Occipital lobe (tissue), 3 donors: ENCODE measurements at places on chromosomes 3 and 15. TPM values are rescaled to one million over a fixed set of nuclear protein-coding genes. Genes with fewer than 3 reads are reported as not detected.

GRCh38 chr3:129783470-129783869 lies 110.0 kb downstream of the TMCC1 start:
- no peak for DNase-seq

- DNase-seq, result no peak
These were observed 209.6 kb downstream of the TJP1 start for GRCh38 chr15:29612701-29613100.

DNA sequence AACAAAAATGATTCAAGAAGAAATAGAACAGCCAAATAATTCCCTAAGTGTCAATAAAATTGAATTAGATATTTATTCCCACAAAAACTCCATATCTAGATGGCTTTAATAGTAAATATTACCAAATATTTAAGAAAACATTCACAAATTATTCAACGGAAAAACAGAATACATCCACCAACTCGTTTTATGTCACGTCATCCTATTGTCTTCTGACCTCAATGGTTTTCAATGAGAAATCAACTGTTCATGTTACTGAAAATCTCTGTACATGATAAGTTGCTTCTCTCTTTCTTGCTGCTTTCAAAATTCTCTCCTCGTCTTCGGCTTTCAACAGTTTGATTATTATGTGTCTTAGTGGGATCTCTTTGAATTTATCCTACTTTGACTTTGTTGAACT lies 17.1 kb upstream of the FBXL2 start:
- no peak for DNase-seq

- DNase-seq, result no peak
These were observed 28.7 kb downstream of the HDGFL3 start for GRCh38 chr15:83178869-83179325.

DNA sequence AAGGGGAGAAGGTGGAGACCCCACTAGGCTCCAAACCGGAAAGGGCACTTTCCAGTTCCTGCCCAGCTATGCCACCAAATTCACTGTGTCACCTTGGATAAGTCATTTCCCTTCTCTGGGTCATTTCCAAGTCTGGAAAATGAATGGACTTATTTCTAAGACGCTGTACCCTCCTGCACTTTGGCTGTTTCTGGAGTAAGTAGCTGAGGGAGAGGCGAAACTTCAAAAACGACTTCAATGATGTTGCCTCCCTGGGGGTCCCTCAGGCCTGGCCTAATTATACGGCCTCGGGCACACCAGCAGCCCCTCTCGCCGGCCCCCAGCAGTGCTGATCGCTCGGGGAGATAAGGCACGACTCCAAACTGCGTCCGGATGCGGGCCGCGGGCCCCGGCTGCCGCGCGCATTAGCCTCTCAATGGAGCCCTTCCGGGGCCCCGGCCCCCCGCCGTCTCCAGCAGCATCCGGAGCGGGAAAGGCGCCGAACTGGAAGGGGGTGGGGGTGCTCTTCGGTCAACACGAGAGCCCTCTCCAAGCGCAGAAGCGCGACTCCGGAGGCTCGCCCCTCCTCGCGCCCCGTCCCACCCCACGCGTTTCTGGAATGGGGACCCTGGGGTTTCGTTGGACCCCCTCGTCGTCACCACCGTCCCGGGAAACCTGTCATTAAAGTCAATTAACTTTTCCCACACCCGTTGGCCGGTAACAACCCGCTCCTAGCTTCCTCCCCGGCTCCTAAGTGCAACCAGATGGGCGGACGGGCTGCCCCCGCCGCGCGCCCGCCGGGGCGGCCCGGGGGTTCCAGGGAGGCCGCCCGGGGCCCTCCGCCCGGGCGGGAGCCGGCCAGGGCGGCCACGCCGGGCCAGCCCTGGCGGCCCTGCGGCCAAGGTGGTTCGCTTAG lies 4.8 kb downstream of the HES1 start:
- no peak for DNase-seq

- no peak for DNase-seq
These were observed 3.4 kb upstream of the P3H2 start for GRCh38 chr3:190124067-190124466.

GRCh38 chr3:177590826-177591225 lies 393.5 kb upstream of the TBL1XR1 start:
- DNase-seq, result no peak

DNA sequence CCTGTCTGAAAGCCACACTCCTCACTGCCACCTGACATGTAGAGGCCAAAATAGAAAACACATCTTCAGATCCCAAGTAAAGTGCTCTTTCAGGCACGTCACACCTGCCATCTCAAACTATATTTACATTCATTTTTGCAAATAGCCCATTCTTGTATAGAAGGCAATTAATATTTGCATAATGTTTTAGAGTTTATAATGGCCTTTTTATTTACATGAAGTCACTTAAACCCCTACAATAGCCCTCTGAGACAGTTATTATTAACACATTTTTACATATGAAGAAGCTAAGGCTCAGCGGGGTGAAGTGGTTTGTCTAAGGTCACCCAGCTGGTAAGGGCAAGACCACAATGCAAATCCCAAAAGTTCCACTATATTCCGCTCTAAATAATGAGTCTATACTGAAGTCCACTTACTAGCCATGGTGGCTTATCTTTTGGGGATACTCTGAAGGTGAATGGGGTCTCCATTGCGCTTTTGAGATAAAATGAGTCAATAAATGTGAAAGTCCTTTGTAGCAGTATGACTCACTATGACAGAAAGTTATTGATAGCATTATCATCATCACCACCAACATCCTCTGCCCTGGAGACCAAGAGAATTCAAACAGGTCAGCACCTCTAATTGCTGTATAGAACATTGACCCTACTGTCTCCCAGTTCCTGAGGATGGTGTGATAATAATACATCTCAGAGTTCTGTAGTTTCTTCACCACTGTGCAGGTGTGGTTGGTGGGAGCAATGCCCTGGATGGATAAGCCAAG lies 155.9 kb upstream of the BCL6 start:
- DNase-seq, result no peak

- no peak for DNase-seq
These were observed 12.2 kb upstream of the HES1 start for GRCh38 chr3:194123726-194124125.

GRCh38 chr15:90200534-90201129 lies 498 bp upstream of the SEMA4B start:
- no peak for DNase-seq

GRCh38 chr3:129033633-129034321 lies 26.8 kb upstream of the GP9 start:
- DNase-seq, result no peak

- DNase-seq, result no peak
These were observed 31.1 kb downstream of the PTPN23 start for GRCh38 chr3:47411696-47412452.

- no peak for DNase-seq
These were observed 73.1 kb upstream of the TERB2 start for GRCh38 chr15:44883199-44883877.

- no peak for DNase-seq
These were observed 130.9 kb upstream of the TNIK start for GRCh38 chr3:171591070-171591469.

- no peak for DNase-seq
These were observed 17.3 kb downstream of the STIMATE start for GRCh38 chr3:52880047-52880446.

- DNase-seq, result no peak
These were observed 26.8 kb downstream of the FBXW12 start for GRCh38 chr3:48398701-48399386.

DNA sequence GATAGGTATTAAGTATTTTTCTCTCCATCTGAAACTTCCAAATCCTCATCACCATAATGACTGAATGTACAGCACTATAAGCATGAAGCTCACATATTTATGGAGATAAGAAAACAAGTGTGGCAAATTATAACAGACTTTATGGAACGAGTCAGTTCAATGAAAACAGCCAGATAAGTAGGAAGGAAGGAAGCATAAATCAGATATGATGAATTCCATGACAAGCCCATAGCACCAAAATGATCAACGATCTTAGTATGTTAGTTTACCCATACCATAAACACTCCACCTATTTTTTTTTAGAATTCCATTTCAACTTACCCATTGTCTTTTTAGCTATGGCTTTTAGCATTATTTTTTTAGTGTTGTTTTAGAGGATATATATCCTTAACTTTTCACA lies 169.5 kb downstream of the TNIK start:
- DNase-seq, result no peak

DNA sequence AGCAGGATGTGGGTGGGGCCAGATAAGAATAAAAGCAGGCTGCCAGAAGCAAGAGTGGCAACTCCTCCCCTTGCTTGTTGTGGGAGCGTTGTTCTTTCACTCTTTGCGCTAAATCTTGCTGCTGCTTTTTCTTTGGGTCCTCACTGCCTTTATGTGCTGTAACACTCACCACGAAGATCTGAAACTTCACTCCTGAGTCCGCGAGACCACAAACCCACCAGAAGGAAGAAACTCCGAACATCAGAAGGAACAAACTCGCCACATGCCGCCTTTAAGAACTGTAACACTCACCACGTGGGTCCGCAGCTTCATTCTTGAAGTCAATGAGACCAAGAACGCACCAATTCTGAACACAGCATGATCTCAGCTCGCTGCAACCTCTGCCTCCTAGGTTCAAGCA lies 72.9 kb downstream of the IL12A start:
- DNase-seq, result no peak

GRCh38 chr3:28243424-28244106 lies 2.1 kb downstream of the CMC1 start:
- no peak for DNase-seq

- DNase-seq, result no peak
These were observed 245.3 kb downstream of the RPLP1 start for GRCh38 chr15:69697916-69698315.

Gene PLSCR1
- 11.9 TPM for total RNA-seq

Gene CAPN3
- total RNA-seq, result 1.1 TPM

Gene HYAL1
- 0.16 TPM for total RNA-seq

Gene ALPK3
- total RNA-seq, result 1.6 TPM

Gene GOLGA6L4
- 3.4 TPM for total RNA-seq

Gene LTK
- not detected for total RNA-seq

Gene MRAS
- 53.3 TPM for total RNA-seq

Gene STXBP5L
- 18.6 TPM for total RNA-seq
